Kidney glomerular epithelial cell (primary cell): ENCODE measurements at places on chromosomes 4 and X.

DNA sequence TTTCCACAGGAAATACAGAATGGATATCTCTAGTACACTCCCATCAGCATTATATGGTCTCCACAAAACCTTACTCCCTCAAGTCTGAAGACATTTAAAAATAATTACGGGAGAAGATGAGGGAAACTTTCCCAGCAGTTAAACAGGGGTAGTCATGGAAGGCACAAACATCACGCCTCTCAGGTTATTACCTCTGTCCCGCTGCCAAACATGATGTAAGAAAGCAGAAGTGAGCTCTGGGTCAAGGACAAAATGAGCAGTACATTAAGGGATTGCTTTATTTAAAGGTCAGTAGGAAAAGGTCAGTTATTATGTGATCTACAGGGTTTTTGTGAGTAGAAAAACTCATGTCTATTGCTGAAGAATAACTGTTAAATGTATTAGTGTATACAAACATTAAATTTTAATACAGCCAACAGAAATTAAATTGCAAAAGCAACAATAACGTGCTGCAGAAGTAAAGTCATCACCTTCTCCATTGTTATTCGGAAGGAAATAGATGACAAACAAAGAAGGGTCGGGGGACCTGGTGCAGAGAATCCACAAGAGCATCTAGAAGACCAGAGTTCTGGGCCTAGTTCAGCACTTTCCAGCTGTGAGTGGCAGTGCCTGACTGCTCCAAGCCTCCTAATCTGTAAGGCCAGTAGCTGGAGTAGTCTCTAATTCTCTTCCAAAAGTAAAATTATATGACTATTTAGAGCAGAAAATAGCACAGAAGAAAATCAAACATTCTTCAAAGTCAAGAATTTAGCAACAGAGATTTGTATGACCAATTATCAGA, 171.2 kb downstream of the PPP3CA start:
- no peak for DNase-seq

DNA sequence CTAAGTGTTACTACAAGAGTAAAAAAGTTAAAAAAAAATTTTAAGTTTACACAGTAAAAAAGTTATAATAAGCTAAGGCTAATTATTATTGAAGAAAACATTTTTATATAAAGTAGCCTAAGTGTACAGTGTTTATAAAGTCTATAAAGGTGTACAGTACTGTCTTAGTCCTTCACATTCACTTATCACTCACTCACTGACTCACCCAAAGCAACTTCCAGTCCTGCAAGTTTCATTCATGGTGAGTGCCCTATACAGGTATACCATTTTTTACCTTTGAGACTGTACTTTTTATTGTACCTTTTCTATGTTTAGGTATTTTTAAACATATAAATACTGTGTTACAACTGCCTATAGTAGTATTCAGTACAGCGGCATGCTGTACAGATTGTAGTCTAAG, 74.2 kb downstream of the TMEM165 start:
- DNase-seq: no peak

- no peak for DNase-seq
Measured at GRCh38 chr4:177293208-177294033, 16.3 kb upstream of the NEIL3 start.

- DNase-seq: no peak
Measured at GRCh38 chrX:13270360-13270759, 49.5 kb downstream of the ATXN3L start.

- DNase-seq: no peak
Measured at GRCh38 chr4:40199999-40200874, 3.4 kb downstream of the RHOH start.

GRCh38 chr4:85778632-85779131, 303.7 kb downstream of the ARHGAP24 start:
- peak; percentile 82 for DNase-seq

DNA sequence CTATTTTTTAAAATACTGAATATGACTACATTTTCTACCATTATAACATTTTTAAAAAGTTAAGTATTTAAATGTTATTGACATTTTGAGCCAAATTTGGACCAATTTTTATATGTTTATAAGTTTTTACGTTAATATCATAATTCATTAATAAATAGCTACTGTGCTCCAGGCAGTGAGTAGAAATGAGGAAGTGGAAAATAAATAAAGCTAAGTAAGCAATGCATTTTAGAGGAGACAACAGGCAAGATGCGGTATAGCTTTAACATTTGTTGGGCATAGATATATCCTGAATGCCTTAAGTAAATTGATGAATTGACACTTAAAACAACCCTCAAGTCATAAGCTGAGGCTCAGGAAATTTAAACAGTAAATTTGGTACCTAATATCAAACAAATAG, 474.8 kb downstream of the PCDH10 start:
- DNase-seq: no peak

GRCh38 chrX:64195862-64196261, 9.6 kb downstream of the AMER1 start:
- no peak for DNase-seq

GRCh38 chrX:107659768-107660167, 31.5 kb downstream of the PRPS1 start:
- DNase-seq: peak; percentile 20

DNA sequence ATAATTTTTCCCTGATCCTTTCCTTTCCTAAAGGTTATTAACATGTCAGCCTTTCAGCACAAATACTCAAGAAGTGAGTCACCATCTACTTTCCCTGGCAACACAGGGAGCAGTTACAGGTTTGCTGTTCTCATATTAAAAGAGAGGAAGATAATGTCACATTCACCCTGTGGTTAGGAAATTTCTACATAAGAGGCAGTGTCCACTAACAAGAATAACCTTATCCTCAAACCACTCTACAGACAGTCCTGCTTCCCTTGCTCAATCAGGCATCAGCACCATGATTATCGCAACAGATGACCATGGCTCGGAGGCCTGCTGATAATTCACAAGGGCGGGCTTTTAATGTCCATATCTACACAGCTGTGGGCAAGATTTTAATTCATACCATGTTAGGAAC, 30.9 kb downstream of the RNF150 start:
- DNase-seq: peak; percentile 81

DNA sequence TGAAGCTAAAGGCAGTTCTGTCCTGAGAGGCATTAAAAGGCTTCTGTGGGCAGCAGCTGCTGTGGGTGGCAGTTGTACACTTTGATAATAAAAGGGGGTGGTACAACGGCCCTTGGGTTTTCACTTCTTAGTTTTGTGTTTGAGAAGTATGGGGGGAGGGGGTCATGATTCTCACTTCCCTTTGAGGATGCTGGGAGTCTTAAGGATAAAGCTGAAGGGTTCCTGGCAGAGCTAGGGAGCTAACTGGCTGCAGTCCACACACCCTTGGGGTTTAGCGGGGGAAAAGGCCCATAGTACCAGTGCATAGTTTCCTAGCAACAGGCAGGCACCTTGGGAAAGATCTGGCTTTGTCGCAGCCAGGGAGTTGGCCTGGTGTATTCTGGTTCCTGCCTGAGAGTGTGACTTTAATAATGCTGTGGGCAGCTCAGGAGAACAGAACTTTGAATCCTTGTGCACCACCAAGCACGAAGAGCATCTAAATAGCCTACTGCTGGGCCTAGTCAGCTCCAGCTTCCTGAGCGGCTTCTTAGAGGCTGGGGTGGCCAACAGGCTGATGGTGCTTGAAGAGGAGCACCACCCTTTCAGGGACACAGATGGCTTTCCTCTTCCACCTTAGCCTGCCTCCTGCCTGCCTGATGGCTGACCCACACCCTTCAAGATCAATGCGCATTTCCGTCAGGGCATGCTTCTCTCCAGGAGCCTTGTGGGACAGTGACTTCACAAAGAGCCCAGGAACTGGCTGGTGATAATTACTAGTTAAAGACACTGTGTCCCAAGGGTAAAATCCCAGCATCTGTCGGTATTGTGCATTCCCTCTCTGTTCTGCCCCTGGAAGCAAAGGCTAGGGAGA, 12.5 kb downstream of the ZBTB33 start:
- no peak for DNase-seq

DNA sequence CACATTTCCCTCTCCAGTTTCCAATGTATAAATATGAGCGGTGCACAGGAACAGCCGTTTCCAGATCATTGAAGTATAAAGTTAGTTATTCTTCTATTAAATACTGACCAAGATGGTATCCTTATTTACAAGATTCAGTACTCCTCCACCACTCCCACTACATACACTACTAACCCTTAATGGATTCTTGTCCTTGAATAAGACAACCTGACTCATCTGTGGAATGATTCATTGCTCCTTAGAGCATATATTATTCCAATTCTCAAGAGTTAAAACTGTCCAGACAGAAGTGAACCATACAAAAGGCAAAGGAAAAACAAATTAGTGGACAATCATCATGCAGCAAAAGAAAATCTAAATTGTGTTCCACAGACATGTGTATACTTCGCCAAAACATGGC, 373.3 kb downstream of the IDS start:
- peak; percentile 68 for DNase-seq

DNA sequence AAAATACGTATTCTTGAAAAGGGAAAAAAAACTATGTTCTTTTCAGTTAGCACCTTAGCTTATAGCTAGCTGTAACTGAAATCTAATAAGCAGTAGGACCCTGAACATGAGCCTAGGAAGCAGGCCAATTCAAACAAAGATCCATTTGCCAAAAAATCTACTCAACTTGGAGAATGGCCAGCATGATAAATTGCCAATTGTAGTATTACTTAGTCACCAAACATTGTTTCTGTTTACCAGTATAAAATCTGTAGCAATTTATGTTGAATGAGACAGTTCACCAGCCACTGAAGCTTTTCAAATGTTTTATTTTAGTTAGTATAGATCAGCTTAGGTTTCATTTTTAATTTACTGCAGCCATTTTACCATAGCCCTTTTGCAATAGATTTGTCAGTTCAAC, 323.6 kb upstream of the DIPK2B start:
- DNase-seq: no peak

- no peak for DNase-seq
Measured at GRCh38 chr4:180827232-180828009, 1415.8 kb upstream of the TENM3 start.

DNA sequence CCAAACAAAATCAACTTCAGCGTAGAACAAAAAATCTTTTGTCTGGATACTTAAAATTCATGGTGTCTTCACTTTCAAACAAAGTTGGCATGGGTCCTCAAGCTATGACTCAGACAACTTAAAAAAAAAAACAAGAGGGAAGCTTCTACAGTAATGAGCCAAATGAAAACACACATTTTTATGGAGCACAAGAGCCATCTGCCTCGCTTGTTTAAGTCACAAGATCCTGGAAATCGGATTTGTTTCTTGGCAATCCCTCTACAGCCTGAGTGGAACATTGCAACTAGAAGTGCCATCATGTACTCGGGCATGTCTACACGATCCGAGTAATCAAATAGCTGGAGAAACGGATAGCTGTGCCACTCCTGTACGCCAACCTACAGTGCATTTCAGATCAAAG, 22.6 kb downstream of the LAMP2 start:
- DNase-seq: no peak

- no peak for DNase-seq
Measured at GRCh38 chr4:8328866-8329559, 59.5 kb downstream of the HTRA3 start.

DNA sequence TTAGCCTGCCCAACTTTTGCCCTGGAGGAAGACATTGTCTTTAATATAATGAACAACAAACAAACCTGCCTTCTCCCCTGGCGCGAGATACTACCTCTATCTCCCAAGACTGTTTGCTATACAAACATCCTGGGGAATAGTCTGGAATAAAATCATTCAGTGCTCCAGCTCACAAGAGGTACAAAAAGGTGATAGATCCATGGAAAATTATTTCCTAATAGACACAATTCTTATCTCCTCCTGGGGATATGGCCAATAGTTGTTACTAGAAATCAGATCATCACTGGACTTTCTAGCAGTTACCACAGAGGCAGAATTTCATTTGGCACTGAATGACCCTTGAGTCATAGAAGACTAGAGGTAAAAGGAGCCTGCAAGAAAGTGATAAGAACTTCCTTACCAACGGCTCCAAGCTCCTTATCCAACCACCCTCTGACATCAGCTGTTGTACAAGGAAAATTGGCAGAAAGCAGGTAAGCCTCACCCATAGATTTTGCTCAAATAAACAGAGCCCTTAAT, 38.1 kb downstream of the MID1 start:
- DNase-seq: no peak

- DNase-seq: peak; percentile 58
Measured at GRCh38 chrX:47030339-47030738, 47.9 kb upstream of the RGN start.

DNA sequence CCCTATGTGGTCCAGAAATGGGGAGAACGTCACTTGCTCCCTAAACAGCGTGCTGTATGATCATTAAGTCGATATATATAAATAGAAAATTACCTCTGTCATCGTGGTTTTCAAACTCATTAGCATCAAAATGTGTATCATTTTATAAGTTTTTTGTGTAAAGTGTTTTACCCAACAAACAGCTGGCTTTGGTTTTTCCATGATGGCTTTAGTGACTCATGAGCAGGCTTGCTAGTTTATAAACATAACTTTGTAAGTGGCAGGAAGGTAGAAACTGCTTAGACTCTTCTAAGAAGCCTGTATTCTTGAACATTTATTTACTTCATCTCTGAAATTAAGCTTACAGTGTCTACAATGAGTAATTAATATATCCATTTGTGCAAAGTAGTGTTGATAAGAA, 108.4 kb upstream of the DIPK2B start:
- no peak for DNase-seq

DNA sequence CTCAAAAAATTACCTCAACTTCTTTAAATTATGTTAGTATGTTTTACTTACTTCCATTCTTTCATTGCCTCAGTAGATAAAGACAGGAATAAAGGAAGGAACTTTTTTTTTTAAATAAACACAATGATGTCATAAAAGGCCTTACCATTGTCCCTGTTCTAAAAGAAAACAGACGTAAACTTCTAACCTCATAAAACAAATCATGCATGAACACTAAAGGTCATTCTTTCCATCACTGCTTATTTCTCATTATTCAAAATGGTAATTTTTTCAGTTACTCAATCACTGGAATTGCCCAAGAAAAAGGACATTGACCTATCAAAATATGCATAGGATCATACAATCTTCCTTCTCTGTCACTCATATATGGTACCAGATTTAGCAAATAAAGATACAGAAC, 32.2 kb upstream of the ARMCX2 start:
- peak; percentile 3 for DNase-seq

DNA sequence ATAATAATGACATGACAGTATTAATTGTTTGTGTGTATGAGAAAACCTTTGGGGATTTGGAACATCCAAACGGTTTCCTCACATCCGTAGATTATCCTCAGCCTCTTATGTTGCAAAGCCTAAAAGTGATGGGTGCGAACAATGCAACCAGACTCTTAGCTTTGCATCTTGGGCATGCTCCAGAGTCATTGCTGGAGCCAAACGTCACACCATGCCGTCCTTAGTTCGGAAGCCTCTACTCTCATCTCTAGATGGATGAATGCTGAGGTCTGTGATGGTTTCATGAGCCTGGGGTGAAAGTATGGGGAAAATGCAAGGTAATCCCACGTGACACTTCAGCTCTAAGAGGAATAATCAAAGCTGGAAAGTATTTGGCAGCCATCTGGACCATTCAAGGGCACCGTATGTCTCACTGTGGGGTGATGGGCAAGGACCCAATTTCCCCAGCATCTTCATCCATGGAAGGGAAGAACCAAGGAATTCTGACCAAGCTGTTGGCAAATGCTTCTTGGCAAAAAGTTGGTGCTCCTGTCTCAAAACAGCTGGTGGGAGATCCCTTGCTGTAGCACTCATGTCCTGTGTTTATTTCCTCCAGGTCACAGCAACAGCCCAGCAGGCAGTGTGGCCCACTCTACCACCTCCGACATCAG, 6.3 kb upstream of the RTL5 start:
- no peak for DNase-seq
